Activated naive CD8-positive, alpha-beta T cell treated with anti-CD3 and anti-CD28 coated beads, Interleukin-2, amount 10 ng/mL, durations not matched to agents 7 days and 5 days (primary cell): ENCODE measurements at places on chromosomes 1 and 21. TPM values are rescaled to one million over a fixed set of nuclear protein-coding genes. Genes with fewer than 3 reads are reported as not detected.

Gene AGBL4
- not detected for total RNA-seq

Gene NUP210L
- total RNA-seq: 0.17 TPM

Gene TMEM200B
- total RNA-seq: not detected

DNA sequence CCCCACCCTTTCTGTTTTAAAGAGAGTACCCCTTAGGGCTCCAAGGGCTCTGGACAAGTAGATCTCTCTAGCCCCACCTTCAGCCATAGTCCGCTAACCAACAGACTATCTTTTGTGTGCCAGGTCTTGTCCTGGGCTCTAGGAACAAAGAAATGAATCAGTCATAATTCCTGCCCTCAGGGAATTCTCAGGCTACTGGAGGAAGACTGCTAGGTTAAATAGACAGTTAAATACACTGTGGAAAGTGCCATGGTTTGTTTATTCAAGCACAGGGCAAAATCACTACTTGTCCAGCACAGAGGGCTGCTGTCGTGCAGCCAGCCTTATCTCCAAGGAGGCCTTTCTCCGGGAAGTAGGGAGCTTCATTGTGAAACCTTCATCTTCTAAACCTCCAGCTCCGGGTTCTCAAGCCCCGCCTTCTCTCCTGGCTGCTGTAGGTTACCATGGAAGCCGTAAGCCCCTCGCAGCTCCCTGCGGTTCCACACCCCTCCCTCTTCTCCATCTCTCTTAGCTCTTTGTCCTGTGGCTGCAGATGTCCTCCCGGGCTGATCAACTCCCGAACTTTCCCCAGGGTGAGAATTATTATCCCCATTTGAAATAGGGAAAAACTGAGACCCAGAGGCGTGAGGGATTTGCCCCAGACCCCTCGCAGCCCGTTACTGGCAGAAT lies 29.8 kb downstream of the SHISAL2A start:
- no peak for DNase-seq

GRCh38 chr1:15436881-15437442 lies 1.3 kb upstream of the CTRC start:
- no peak for DNase-seq
